ENCODE measurements at places on chromosomes 16 and 17. TPM values are rescaled to one million over a fixed set of nuclear protein-coding genes. Genes with fewer than 3 reads are reported as not detected.

PRSS53 gene
- 1.3 TPM for total RNA-seq

DNA sequence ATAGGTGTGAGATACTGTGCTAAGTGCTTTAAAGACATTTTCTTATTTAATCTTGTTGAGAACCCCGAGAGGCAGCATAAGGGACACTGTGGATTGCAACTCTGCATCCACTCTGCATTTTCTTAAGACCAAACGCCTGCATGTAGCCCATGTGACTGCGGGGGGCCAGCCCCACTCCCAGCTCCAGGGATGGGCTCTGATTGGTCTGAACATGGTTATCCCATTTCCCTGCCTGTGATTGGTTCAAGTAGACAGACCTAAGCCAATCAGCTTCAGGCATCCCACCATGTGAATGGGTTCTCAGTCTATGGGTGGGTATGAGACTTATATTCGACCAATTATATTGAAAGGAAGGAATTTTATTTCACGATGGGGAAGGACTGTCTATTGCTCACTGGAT, 33.2 kb upstream of the USP7 start:
- DNase-seq, result no peak

GRCh38 chr16:4365014-4365406, 6.6 kb upstream of the VASN start:
- DNase-seq, result no peak

STUB1 gene
- total RNA-seq, result 83.1 TPM

DNA sequence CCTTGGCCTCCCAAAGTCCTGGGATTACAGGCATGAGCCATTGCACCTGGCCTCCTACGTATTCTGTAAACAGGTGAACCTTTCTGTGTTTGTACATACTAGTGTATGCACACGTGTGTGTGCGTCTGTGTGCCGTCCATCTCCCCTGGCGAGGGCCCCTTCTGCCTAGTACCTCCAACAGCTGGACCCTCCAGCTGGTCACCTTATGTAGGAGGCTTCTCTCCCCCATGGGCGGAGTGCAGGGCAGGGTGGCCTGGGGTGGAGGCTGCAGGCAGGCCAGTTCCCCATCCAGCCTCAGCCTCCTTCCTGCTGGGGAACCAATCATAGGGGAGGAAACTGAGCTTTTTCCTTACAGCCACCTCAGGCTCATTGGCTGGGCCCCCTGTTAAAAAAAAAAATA, 24.4 kb upstream of the DOC2B start:
- DNase-seq, result no peak

DNA sequence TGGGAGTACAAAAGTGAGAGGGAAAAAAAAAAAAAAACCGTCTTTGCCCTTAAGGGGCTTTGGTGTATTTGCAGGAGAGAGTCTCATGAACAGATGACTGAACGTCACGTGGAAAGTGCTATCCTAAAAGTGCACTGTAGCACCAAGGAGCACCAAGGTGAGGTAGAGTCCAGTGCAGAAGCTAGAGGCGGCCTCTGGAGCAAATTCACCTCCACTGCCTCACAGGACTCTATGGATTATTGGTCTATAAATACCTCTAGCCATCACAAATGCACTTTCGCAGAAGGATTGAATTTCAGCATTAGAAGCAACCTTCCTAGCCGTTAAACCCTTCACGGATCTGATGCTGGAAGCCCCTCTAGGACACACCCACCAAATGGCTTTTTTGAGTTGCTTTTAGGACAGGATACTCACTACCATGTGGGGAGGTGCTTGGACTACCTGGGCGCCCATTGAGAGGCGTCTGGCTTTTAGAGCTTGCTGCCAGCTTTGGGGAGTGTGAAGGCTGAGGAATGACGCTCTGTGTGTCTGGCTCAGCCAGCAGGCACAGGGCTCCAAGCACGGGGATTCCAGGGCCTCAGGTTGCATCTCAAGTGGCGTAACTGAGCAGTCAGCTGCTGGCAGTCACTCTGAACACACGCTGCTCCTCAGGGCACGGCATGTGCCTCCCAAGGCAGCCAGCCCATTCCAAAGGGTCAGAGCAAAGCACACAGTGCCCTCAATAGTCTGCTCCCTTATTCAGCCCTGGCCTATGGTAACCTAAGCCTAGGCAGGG, 52.7 kb downstream of the CDRT4 start:
- DNase-seq, result no peak

GRCh38 chr17:50425682-50426471, at the start of gene ACSF2:
Gene ACSF2 (plus strand): TSS chr17:50426218. CDS start chr17:50426262, 44 bp downstream.
- DNase-seq, result peak; percentile 29

CHST6 gene
- total RNA-seq, result 0.81 TPM

USP6 gene
- total RNA-seq, result not detected

- DNase-seq, result no peak
These were observed 273.8 kb downstream of the MRTFB start for GRCh38 chr16:14344945-14345344.

KCNAB3 gene
- 1.9 TPM for total RNA-seq

DNA sequence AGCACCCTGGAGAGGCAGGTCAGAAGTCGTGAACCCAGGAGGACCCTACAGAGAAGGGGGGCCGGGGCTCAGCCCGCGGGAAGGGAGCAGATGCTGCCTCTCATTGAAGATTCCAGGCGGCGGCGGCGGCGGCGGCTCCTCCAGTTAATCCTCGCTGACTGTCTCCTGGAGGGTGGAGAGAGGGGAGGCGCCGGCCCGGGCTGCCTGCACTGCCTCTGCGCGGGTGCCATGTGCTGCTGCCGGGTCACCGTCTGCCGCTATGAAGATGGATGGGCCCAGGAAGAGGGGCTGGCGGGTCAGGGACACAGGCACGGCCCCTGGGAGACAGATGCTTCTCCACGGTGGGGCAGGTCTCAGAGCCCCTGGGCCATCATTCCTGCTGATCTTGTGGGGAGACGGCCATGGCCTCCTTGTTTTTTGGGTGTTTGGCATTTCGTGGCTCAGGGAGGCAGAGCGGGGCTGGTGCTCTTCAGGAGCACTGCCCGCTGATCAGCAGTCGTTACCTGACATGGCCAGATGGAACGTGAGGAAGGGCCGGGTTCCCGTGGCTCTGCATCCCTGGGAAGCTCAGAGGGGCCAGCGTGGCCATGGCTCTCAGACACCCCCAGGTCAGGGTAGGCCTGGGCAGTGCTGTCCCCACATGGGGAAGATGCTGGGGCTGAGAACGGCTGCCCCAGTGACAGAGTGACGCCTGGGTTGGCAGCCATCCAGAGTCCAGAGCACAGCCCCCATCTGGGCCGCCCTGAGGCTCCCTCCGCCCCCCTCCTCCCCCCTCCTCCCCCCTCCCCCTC, 36.1 kb downstream of the GINS2 start:
- DNase-seq, result no peak

DNA sequence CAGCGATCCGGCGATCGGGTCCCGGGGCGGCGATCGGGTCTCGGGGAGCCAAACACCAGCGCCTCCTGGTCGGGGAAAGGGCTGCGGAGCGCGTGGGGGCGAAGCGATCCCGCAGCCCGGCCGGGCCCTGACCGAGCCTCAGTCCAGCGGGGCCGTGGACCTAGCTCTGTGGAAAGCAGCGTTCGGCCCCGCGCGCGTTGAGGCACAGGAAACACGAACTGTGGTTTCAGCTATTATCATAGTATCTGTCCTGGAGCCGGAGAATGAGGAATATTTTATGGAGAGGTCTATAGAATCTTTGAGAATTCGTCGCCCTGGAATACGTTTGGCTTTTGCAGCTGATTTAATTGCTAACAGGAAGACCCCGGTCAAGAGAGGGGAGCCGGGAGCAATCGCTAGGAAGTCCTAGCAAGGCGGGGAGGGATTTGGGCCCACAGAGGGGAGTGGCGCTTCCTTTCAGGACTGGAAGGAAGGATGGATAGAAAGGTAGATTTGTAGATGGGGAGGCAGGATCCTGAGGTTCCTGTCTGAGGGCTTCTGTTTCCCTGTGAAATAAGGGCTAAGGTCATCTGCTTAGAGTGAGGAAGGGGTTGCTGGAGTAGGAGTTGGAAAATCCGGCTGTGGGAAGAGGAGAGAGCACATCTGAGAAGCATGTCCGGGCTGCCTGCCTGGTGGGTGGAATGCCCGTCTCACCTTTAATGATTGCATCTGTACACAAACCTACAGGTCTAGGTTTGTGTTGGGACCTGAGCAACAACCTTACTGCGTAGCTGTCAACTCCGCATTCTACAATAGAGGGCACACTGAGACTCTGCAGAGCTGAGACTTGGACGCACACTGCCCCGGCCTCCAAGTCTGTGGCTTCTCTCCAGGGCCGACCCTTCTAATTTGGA, 770 bp downstream of the CCNF start:
- no peak for DNase-seq

DNA sequence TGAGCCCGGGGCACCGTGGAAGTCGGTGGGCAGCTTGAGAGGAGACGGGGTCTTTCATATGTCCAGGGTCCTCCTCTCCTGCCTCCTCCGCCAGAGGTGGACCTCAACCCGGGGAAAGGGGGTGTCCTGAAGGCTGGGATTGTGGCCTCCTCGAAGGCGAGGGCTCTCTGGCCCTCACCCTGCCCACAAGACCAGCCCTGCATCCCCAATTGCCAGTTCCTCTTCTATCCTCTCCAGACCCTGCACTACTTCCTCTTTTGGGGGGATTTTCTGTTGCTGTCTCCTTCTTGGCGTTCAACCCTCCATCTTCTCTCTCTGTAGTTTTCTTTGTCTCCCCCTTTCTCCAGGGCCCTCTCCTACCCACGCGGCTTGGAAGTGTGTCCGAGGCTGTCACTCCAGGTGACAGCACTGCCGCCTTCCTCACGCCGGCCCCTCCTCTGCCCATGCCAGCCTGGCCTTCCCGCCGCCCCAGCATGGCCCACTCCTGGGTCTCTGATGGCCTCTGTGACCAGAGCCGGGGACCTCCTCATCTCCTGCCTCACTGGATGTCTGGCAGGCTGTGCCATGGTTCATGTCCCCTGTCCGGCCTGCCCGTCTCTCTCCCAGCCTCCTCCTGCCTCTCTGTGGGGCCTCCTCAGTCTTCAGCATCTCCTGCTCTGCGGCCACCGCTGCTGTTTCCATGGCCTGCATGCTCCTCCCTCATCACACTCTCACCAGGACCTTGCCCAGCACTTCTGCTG, 2.4 kb upstream of the ITGAX start:
- no peak for DNase-seq
